ENCODE measurements at places on chromosomes 1 and 21.

GRCh38 chr21:43758111-43758641, 17.9 kb downstream of the CSTB start:
- DNase-seq: no peak

GRCh38 chr1:102241431-102242338, 245.0 kb upstream of the OLFM3 start:
- DNase-seq: no peak

- DNase-seq: no peak
Observed at GRCh38 chr1:87246436-87246835, 82.2 kb upstream of the LMO4 start.

DNA sequence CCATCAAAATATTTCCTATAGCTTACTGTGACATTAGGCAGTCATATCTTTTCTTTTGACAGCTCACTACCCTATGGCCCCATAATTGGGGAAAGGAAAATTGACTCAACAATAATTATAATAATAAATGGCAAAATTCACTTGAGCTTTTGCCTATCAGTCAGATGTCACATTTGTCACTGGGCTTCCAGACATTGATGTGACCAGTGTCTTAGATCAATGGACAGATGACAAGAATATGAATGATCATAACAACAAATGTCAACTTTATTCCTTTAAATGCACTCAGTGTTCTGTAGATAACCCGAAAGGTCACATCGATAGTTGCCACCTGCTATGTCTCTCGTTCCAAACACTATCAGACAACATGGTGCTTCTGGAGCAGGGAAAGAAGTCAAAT, 266.7 kb downstream of the GPATCH2 start:
- no peak for DNase-seq

DNA sequence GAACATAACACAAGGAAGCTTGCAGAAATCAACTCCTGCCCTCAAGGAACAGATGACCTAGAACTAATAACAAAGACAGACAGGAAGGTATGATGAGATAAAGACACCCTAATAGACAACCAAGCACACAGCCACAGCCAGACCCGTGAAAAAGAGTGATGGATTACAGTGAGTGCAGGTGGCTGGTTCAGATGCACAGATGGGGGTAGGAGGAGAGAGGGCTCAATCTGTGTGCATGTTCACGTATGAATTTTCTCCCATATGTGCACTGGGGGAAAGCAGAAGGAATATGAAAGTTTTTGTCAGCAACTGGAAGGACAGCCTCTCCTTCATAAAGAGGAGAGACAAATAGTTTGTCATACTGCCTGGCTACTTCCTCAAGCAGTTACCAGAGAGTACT, 367.1 kb downstream of the PBX1 start:
- no peak for DNase-seq

DNA sequence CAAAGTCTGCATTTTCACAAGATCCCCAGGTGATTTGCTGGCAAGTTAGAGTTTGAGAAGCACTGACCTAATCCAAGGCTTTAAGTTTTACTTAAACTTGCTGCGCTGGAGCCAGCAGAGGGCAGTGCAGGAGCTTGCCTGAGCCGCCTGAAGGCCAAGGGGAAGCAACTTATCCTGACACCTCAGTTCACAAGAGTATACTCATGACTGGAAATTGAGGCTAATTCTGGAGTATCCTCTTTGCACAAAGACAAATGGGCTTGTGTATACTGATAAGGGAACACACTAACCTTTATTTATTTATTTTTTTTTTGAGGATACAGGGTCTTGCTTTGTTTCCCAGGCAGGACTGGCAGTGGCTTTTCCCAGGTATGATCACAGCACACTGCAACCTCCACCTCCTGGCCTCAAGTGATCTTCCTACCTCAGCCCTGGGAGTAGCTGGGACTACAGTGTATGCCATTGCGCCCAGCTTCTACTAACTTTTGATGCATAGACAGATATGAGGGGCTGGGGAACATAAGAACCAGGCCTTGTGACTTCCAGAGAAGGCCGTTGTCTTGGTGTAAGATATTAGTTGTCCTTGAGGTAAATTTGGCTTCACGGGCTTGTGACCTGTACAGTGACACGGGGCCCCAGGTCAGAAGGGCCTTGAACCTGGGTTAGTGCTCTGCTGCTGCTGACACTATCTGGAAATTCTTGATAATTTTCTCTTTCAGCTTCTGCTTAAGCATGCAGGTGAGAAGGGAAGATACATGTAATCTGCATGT, 29.0 kb upstream of the SLAMF1 start:
- peak; percentile 60 for DNase-seq

- no peak for DNase-seq
Observed at GRCh38 chr1:83796409-83796808, 202.5 kb downstream of the TTLL7 start.

GRCh38 chr1:228284148-228284495, 76.3 kb downstream of the OBSCN start:
- DNase-seq: no peak

GRCh38 chr1:234928642-234929041, 200.0 kb downstream of the TOMM20 start:
- DNase-seq: no peak

Data from GM13976 (cell line).